ENCODE measurements at places on chromosomes 6 and 20.

GRCh38 chr6:141088171-141088570 lies 1044.6 kb upstream of the GJE1 start:
- DNase-seq, result no peak

GRCh38 chr6:107704347-107705013 lies 119.6 kb downstream of the SCML4 start:
- DNase-seq, result no peak

DNA sequence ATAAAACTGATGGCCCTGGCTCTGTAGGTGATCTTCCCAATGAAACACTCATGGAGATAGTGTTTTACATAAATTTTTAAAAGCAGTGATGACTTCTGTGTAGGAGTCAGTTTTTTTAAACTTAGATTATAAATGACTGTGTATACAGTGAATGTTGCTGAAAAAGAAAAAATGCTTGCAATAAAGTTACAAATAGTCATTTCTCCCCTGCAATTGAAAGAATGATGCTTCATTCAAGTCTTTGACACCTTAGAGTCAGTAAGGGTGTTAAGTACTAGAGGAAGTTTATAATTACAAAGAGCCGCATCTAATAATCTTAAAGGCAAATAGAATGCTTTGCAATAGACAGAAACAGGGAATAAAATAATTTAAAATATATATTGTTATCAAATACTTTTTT lies 27.6 kb downstream of the ZNF292 start:
- DNase-seq, result no peak

DNA sequence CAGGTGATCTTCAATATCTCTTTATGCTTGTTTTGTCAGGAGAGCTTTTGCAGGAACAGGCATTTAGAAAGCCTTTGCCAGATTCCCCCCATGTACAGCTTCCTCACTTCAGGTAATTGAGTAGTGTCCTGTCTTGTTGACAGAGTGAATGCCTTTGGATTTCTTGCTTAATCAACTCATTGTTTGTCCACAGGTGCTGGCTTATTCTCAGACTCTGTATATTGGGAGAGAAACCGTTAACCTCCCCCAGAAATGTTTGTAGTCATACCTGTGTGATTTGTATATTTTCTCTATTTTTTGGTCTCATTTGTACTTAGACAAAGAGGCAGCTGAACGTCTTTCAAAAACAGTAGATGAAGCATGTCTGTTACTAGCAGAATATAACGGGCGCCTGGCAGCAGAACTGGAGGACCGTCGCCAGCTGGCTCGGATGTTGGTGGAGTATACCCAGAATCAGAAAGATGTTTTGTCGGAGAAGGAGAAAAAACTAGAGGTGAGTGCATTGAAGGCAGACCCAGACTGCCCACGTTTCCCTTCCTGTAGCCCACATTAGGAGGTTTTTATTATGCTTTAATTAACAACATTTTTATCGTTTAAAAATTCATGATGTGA lies 32.3 kb downstream of the RPRD1B start:
- DNase-seq, result no peak

GRCh38 chr6:43588194-43588593 lies 12.2 kb downstream of the POLH start:
- DNase-seq, result no peak

DNA sequence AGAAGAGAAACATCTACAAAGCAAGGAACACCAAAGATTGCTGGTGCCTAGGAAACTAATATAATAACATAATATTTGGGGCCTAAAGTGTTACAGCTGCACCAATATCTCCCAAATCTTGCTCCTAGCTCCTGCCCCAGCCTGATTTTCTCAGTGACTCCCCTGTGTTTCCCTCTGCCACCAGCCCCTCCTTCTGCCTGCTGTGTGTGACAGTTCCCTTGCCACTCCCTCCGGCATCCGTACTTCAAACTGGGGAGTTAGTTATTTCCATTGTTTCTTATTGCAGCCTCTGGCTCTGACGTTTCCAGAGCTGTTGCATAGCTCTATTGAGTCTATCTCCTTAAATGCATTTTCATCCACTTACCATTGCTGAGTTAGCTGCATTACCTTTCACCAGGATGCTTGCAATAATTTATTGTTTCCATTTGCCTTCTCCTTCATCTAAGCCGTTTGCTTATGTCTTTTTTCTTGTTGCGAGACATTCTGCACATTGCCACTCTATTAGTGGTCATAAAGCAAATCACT lies 43.1 kb downstream of the ESR1 start:
- DNase-seq, result no peak

DNA sequence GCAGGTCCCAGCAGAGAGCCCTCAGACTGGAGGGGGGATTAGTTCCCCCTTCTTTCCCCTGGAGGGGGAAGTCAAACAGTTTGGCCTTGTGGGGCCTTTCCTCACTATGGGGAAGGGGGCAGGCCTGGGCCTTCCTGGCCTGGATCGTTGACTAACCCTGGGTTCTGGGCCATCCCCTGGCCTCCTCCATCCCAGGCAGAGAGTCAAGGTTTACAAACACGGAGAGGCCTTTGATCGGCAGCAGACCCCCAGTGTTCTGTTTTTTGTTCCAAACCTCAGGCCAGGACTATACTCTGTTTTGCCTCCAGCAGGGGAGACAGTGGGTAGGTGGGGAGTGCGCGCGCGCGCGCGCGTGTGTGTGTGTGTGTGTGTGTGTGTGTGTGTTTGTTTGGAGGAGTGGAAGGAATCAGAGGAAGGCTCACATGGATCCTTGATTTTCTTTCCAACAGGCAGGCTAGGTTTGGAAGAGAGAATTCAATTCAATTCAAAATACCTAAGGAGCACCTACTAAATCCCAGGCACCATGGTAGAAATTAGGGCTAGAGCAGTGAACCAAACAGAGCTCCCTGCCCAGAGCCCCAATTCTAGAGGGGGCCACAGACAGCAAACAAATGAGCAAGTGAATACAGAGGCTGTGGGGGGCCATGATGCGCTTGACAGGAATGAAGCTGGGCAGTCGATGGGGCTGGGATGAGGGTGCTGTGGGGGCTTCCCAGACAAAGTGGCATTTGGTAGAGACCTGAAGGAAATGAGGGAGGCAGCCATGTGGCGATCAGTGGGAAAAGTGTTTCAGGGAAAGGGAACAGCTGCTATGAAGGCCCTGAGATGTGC lies 14.8 kb downstream of the TP53RK start:
- peak; percentile 45 for DNase-seq

GRCh38 chr20:48486065-48486464 lies 341.7 kb downstream of the PREX1 start:
- no peak for DNase-seq

GRCh38 chr6:43373252-43373875 lies 3.9 kb upstream of the ZNF318 start:
- DNase-seq, result no peak

DNA sequence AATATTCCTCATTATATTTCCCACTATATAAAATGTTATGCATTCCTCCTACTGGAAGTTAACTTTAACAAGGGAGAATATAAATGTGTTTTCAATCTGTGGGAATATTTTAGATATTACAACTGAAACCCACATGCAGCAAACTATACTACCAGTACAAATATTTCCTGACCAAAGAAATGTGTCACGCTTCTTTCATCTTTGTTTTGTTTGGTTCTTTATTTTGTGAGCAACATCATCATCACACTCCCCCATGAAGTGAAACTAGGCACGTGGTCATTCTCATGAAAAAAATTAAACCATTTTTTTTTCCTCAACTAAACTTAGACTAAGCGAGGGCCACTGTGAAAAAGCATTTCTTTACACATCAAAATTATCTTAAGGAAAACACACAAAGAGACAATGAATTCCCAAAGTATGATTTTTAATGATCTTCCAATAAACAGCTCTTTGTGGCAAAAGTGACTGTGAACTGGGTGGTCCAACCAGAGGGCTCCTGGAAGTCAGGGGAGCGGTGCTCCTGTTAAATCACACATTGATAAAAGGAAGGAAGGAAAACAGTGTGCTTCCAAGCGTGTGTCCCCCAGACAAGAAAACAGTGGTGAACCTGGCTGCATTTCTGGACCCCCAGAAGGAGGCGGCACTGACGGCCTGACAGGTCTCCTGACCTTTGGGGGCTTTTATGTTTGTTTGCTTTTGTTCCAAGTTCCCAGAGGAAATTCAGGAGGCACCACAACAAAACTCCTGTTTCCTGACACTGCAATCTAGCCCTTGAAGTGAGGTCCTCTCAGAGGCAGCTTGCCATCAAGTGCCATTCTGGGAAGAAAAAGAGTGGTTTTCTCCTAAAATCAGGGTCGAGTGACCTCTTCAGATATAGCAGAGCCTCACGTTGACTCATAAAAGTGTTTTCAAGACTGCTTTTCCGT lies 166.8 kb upstream of the FOXQ1 start:
- DNase-seq, result no peak

DNA sequence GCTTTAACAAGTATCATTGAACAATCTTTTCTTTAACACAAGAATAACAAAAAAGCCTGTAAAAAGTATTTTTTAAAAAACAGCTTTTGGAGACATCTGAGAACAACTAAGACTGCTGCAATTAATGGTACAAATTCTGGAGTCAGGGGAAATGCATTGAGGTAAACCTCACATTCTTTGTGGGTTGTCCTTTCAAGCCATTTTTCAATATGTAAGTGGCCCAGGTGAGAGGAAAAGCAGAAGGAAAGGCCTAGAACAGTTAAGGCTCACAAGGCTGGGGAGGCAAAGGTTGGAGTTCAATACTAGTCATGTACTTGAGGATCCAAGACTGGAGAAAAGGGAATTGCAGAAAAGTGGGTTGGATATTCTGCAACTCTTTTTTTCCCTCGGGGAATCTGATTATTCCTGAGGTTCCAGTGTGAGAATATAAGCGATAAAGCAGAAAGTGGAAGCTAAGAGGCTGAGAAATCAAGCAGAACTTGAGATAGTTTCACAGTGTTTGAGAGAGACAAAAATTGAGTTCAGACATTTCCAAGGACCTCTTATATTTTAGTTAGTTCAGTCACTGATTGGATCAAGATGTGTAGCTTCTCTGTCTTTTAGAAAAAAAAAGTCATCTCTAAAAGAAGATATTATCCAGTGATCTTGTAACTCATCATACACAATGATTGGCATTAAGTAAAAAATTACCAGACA lies 25.0 kb upstream of the TXLNB start:
- DNase-seq, result no peak

DNA sequence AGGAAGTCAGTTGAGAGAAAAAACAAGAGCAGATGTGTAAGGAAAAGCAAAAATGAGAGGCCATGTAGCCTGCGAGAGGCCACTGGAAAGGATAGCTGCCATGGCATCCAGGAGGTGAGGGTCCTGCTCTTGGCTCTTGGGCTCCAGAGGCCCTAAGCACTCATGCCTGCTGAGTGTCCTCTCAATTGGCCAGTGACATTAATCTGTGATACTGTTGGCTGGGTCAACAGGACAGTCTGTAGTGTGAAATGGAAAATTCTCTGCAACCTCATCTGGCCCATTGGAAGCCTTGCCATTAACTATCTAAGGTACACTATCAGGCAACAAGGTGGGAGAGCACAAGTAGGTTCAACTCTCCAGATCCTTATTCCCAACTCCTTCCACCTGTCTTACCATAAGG lies 180.9 kb downstream of the LY86 start:
- no peak for DNase-seq

GRCh38 chr20:54004445-54004844 lies 65.9 kb downstream of the BCAS1 start:
- no peak for DNase-seq

DNA sequence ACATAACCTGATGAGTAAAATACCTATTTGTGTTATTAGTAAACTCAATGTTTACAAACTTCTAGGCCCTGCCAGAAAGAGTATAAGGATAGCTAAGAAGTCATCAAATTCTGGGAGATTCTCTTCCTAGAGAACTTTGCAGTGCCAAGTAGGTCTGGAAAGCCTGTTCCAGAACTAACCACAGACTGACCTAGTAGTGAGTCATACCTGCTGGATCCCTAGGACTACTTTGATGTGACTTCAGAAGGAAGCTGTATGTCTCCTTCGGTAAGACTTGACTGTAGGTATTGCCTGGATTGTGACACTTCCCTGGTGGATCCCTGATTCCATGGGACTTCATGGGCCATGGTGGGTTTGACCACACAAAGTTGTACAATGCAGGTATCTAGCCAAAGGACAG lies 131.7 kb downstream of the DNAH8 start:
- no peak for DNase-seq

DNA sequence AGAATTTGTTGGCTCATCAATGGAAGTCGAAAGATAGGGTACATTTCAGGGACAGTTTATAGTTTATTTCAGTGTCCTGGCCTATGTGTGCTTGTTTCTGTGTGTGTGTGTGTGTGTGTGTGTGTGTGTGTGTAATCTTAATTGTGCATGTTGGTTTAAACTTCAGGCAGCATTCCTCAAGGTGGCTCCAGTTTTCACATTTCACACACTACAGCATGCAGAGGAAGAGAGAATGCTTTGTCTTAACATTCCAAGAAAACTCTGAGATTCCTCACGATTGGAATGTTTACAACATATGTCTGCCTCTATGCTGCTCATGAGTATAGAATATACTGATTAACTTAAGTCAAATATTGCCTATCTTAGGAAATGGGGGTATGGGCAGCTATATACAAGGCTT lies 332.6 kb upstream of the EPHA7 start:
- DNase-seq, result no peak

GRCh38 chr20:4966826-4967751 lies 34.2 kb downstream of the SLC23A2 start:
- DNase-seq, result no peak

Measured in type B pancreatic cell (in vitro differentiated cells).